Nucleus accumbens (tissue), 56 donors: ENCODE measurements at places on chromosomes 11 and 22.

- DNase-seq = no peak
Measured at GRCh38 chr11:27293515-27294417, 69.2 kb downstream of the CCDC34 start.

DNA sequence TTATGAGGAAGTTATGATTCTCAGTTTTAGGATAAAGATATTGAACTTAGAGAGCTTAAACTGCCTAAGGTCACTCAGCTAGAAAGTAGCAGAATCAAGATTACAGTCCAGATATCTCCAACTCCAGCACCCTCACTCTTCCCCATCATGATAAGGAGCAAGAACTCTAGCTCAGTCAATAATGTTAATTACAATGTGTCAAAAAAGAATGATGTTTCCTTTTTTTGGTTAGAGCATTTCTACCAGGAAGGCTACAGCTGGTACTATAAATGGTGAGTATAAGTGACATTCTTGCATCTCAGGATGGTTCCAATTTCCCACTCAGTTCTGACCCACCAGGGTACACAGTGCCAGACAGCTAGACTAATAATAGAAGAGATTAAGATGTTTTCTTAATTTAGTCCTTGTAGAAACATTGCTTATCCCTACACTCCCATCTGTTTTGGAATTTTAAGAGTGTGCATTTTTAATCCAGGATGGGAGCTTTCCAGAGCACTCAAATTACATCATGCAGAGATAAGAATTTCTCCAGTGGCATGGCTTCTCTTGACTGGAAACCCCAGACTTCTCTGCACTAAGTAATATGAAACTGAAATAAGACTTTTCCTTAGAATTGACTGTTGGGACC, 21.6 kb upstream of the BBOX1 start:
- no peak for DNase-seq

DNA sequence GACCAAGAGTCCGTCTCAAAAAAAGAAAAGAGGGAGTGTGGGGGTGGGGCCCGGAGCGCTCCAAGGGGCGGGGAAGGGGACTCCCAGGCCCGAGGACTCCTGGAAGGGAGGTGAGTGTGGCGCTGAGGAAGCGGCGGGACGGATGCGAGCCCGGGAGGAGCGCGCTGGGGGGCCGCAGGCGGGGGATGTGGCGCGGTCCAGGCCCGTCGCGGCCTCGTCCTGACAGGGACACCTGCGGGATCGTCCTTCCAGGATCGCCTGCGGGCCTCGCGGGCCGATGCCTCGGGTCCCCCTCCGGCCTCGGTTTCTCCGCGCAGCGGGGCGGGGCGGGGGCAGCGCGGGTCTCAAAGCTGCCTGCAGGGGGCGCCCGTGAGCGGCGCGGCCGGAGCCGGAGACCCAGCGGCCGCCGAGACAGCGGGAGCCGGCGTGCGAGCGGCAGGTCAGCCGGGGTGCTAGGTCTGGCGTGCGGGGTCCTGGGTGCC, 3.8 kb upstream of the ADORA2A start:
- no peak for DNase-seq

DNA sequence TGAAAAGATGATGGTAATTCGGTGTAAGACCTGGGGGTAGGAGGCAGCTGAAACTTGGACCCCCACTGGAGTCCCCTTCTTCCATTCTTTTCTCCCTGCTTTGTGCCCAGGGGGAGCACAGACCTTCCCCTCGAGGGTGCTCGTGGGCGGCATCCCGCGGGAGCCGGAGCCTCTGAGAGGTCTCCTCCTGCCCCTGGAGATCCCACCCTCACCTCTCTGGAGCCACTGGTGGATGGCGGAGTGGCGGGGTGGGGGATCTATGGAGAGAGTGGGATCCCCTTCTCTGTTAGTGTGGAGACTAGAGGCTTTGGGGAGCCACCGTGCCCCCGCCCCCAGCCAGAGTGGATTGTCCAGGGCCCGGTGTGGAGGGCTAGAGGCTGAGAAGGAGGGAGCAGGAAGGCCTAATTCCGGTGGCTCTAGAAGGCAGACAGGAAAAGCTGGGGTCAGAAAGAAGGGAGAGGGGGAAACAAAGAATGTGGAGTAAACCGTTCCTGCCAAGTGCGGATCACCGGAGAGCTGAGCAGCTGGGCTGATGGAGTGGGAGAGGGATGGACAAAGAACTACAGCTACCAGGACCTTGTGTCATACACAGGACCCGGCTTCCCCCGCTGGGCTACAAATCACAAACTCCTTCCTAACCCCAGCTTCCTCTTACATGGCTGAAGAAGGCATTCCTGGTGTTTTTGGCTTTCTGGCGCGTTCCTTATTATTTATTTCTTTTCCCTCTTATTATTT, 41.9 kb downstream of the KCNJ1 start:
- no peak for DNase-seq

DNA sequence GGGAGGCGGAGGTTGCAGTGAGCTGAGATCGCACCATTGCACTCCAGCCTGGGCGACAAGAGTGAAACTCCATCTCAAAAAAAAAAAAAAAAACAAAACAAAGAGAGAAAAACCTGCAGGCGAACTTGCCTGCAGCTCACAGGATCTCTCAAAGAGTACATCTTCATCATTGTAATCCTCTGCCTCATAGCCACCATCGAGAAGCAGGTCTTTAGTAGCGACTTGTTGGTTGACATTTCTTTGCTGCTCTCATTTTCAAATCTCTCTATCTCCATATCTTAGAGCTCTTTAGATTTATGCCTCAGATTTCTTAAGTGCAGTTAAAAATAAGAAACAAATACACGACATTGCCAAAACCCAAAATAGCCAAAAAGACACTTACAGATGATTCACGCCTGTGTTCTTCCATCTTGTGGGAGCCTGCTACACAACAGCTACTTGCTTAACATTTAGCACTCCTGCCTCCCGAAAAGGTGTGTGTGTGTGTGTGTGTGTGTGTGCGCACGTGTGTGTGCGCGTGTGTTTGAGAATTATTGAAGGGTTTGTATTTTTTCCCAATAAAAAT, 14.6 kb downstream of the FAM227A start:
- DNase-seq = no peak

DNA sequence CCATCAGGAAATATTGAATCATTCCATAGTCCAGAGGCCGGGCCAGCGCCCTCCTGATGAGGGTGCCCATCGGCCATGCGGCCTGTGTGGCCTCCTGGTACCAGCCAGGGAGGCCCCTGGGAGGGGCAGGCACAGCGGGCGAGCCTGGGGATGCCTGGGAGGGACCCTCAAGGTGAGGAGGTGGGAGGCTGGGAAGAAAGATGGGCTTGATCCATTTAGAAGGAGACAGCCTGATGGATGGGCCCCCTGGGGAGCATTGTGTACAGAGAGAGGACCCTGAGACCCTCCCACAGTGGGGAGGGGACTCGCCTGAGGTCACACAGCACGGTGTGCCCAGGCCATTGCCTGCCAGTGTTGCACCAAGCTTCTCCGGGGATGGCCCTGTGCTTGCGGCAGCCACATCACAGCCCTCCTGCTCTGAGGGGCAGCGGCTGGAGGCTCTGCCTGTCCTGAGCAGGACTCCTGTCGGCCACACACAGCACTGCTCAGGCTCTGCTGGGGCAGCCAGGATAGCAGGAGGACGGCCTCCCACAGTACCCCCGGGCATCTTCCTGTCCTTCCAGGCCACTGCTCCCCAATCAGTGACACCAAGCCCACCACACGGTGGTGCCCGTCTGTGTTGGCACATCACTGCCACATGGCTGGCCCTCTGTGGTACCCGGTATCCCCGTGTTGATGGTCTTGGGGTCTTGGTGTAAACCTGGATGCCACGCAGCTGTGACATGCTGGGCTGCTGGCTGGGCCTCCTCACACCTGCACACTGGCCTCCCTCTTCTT, 290.0 kb downstream of the TBC1D22A start:
- DNase-seq = no peak

DNA sequence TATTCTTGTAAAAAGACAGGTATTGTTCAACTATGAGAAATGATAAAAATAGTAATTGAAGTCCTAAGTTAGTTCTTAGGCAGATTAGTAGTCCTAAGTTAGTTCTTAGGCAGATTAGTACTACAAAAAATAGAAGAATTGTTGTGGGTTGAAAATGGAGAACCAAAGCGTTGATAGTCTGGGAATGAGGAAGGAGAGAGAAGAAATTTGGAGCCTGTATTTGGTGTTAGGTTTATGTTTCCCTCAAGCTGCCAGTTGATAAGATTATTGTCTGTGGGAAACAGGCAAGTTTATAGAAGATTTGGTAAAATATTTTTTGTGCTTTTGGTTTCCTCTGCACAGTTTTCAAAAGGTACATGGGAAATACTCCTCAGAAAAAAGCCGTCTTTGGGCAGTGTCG, 3.6 kb downstream of the BCO2 start:
- DNase-seq = no peak

- DNase-seq = no peak
Measured at GRCh38 chr22:44814266-44815098, 62.1 kb downstream of the ARHGAP8 start.

DNA sequence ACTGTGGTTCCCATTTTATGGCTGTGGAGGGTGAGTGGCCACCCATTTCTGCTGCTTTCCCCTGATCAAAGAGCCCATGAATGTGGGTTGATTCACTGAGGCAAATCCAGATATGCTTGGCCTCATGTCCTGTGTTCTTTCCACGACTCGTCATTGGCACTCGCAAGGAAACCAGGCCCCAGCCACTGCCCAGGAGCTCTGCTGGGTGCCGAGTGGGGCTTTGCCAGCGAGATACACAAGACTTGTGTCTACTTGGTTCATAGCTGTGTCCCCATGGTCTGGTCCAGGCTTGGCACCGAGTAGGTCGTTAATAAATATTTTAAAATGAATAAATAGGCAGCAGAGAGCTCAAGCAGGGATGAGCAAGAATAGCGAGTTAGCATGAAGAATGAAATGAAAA, 1291.5 kb downstream of the TBC1D22A start:
- DNase-seq = no peak

- peak; percentile 47 for DNase-seq
Measured at GRCh38 chr22:24951942-24952836, at the start of gene KIAA1671. Gene KIAA1671 (plus strand): TSS chr22:24952716. CDS start chr22:25028000, 75,284 bp downstream.

DNA sequence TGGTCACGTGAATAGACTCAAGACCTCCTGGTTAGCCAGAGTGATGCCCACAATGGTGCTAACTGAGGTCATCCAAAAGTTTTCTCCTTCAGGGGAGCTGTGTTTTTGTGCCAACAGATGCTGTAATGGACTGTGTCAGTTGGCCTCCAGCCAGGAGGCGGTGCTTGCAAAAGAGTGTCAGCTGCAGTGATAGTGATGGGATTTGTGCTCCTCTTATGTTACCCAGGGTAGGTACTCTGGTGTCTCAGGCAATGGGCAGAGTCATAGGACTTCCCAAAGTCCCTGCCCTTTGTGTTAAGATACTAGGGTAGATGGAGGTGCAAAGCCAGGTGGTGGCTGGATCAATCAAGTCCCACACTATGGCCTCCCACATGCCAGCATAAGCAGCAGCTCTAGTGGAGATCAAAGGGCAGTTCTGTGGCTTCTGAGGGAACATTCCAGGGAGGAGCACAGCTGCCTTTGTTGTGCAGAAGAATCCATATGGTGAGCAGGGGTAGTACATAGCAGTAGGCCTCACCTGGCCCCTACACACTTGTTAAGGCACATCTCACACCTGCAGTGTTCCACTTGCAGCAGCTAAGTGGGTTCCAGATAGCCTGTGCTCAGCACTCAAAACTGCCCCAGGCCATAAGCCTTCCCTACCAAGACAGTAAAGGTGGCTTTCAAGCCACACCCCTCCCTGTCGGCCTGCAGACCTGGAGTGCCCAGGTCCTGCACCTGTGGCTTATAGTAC, 9.4 kb upstream of the FANCF start:
- DNase-seq = no peak

- DNase-seq = no peak
Measured at GRCh38 chr11:14542324-14542723, 22.1 kb upstream of the PSMA1 start.

- no peak for DNase-seq
Measured at GRCh38 chr11:69562816-69563215, 78.1 kb upstream of the CCND1 start.

GRCh38 chr11:112881461-112881860, 79.8 kb upstream of the NCAM1 start:
- peak; percentile 67 for DNase-seq

DNA sequence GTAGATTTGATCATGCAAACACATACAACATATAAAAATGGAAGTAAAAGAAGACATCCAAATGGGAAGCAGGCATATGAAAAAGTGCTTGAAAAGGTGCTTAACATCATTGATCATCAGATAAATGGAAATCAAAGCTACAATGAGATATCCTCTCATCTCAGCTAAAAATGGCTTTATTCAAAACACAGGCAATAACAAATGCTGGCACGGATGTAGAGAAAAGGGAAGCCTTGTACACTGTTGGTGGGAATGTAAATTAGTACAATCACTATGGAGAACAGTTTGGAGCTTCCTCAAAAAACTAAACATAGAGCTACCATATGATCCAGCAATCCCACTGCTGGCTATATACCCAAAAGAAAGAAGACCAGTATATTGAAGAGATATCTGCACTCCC, 549 bp upstream of the TCN1 start:
- no peak for DNase-seq

GRCh38 chr22:31773416-31773815, 19.6 kb downstream of the DEPDC5 start:
- DNase-seq = no peak

GRCh38 chr11:76677458-76677765, 6.9 kb upstream of the LRRC32 start:
- no peak for DNase-seq

GRCh38 chr11:47003180-47003877, 66.8 kb downstream of the CSTPP1 start:
- no peak for DNase-seq

DNA sequence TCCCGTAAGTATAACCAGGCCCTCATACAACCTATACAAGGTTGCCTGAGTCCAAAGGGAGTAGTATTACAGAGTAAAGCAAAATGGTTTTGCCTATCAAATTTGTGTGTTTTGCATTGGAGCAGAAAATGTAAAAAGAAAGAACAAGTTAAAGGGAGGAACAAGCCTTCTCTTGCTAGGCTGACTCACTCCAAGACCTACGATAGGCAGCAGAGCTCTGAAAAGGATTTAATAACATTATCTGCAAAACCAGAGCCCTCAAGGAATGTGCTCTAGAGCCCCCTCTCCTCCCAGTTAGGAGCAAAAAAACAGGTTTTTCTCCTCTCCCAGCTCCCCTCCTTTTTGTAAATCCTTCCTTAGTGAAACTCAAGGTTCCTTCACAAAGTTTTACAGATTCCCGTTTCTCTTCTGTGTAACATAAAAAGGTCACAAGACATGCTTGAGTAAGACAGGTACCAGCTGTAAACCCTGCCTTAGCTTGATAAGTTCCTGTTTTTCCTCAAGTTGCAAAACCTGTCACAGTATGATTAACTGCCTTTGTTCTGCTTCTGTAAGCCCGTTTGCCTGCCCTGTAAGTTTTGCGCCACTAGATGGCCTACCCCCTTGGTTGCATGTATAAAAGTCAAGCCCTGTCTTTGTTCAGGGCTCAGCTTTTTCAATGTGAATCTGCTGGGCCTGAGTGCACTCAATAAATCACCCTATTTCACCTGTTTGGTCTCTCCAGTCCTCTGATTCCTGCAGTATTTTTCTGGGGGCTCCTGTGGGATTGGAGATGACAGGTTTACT, 498.2 kb downstream of the KCNA4 start:
- DNase-seq = no peak
